ENCODE measurements at places on chromosomes 7 and 10. TPM values are rescaled to one million over a fixed set of nuclear protein-coding genes. Genes with fewer than 3 reads are reported as not detected.

Gene MMRN2
- total RNA-seq = 1.9 TPM

Gene TSPAN15
- total RNA-seq = 186 TPM

Gene C10orf62
- not detected for total RNA-seq

Gene OPN1SW
- total RNA-seq = not detected

DNA sequence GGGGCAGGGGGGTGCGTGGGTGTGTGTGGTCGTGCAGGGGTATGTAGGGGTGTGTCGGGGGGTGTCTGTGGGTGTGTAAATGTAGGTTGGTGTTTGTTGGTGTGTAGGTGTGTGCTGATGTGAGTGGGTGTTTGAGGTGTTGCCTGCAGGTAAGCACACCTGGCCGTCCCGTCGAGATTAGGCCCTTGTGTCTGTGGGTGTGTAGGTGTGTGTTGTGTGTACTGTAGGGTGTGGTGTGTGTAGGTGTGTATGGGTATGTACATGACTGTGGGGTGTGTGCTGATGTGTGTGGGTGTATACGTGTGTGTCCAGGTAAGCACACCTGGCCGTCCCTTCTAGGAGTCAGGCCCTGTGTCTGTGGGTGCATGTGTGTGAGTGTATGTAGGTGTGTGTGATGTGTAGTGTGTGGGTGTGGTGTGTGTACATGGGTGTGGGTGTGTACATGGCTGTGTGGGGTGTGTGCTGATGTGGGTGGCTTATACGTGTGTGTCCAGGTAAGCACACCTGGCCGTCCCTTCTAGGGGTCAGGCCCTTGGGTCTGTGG is 15.8 kb downstream of the FAM20C start:
- no peak for DNase-seq

DNA sequence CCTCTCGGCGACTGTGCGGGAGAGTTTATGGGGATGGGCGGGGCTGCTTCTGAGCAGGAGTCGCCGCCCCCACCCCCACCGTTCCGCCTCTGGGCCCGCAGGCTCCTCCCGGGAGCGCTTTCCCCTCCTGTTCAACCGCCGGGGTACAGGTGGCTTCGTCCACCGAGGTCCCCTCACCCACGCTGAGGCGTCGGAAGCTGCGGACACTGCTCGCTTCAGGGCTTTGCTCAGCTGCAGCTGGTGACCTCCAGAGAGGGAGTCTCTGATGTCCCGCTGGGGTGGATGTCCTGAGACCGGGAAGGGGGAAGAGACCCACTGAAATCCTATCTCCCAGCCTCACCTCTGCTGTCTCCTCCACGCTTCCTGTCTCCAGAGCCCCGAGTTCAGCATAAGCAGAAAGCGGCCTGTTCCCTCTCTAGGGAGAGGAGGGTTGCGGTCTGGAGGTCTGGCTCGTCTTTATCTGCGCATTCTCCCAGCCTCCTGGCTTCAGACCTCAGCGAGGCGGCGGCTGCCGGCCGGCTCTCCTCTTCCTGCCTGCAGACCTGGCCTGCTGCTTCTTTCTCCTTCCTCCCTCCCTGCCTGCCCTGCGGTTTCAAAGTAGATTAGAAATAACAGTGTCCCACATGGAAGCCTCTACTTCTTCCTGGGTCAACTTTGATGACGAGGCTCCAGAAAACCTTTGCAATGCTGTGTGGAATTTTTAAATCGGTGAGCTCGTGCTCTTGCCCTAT is 1.8 kb downstream of the CYP2E1 start:
- DNase-seq = peak; percentile 40

GRCh38 chr10:79003183-79004100 is 65.3 kb upstream of the ZMIZ1 start:
- DNase-seq = no peak

GRCh38 chr10:8389630-8390029 is 335.1 kb downstream of the GATA3 start:
- peak; percentile 87 for DNase-seq

Data from PC-3 (cell line).